ENCODE measurements at places on chromosomes 1 and 21. TPM values are rescaled to one million over a fixed set of nuclear protein-coding genes. Genes with fewer than 3 reads are reported as not detected.

DNA sequence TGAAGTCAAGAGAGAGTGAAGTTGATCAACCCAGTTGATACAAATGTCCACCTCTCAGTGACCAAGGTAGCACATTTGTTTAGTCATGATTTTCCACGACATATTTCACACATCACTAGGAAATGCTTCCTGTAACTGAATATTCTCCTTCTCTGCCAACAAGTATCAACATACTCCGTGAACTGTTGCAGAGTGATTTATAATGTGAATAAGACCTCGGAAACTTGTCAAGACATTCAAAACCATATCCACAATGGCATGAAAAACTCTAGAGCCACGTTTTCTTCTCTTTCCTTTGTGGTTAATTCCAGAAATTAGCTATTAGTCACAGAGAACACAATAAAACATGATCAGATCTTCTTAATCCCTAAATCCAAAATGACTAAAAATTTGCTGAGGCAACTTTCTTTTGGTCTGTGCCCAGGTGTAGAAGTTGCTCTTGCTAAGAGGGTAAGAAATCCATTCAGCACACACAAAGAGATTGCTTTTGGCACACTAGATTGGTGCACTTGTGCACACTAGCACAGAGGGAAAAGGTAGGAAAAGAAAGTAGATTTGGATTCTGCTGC lies 244.3 kb upstream of the NRIP1 start:
- DNase-seq, result no peak

DNA sequence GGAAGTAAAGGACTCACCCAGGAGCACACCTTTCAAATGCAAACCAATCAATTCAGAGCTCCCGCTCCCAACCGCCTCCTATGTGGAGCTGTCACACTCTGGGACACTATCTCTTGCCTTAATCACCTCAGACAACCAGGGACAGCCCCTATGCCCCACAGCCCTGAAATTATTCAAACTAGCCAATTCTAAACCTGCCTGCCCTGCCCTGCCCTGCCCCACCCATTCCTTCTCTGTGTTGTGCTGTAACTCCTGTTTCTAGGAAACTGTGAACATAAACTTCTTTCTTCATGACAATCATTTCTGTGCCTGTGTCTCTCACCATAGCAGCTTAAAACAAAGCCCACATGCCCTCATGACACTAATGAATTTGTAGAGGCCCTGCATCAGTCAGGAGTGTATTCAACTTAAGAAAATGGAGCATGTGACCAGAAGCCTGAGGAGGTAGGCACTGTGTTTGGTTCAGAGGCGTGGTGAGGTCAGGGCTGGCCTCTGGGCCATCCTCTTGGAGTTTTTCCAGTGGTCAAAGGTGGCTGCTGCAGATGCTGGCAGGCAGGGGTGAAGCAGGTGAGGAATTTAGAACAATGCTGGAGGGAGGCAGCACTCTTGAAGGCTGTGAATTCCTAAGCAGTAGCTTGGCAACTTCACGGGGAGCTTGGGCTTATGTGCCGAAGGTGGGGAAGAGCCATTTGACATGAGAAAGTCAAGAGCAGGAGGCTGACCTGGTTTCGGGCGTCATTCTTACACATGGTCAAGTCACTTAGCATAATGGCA lies 74.5 kb downstream of the RHOU start:
- no peak for DNase-seq

DNA sequence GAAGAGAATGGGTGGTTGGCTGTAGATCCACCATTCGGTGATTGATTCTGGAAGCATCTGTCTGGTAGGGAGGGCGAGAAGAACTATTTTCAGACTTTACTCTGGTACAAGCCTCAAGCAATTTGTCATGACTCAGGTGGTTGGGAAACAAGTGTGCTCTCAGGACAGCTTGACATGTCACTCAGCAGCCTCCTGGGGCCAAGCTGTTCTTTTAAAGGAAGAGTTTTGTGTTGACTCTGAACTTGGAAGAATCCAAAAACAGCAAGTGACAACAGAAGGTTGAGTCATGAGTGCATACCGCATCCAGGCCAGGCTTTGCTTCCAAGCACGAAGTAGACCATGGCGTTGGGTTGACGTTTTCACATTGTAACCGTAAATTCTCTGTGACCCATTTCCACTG lies 65.9 kb downstream of the CLIC6 start:
- no peak for DNase-seq

DNA sequence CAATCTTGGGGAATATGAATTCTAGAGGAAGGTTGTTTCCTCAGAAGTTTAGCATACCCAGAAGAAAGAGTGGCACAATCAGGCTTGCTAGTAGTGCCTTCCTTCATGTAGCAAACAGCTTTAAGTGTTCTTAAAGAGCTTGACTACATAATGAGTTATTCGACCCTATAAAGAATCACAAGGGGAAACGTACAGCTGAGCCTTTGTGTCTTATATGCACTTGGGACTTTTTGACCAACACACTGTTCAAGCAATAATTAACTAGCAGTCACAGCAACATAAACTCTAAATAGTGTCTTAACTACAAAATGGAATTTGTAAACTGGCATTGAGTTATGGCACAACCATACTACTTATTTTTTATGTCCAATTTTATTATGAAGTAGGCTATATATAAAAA lies 86.1 kb downstream of the TTLL7 start:
- DNase-seq, result no peak

Gene RNF186
- not detected for total RNA-seq

Gene PRPF38B
- 31.0 TPM for total RNA-seq

Gene KCNE1
- total RNA-seq, result 0.32 TPM

Gene MIXL1
- total RNA-seq, result 0.17 TPM

Measured in chondrocyte (in vitro differentiated cells).